Activated CD8-positive, alpha-beta memory T cell treated with anti-CD3 and anti-CD28 coated beads, Interleukin-2, amount 50 U/mL, for 4 hours (primary cell): ENCODE measurements at places on chromosomes 2 and 18.

DNA sequence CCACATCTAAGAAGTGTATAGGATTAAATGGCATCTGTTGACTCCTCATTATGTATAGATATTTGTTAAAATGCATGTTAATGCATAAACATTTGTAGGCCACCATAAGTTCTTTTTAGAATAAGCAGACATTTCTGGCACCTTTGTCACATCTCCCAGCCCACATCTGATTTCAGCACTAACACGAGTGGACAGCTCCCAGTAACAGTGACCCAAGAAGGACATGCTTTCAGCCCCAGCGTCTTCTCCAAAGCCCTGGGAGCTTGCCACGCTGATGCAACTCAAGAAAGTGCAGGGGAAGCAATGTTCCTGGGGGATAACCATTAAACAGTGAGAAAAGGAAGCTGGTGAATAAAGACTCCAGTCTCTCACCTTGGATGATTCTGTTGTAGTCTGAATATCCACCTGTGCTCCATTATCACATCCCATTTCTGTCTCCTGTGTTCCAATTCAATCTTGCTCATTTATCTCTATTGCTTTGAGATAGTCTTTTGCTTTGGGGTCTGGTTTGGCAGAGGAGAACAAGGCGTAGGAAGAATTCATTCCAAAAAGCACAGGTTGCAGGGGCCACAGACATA lies 182.6 kb upstream of the THSD7B start:
- no peak for DNase-seq

GRCh38 chr2:8552293-8552801 lies 129.5 kb upstream of the ID2 start:
- no peak for DNase-seq

DNA sequence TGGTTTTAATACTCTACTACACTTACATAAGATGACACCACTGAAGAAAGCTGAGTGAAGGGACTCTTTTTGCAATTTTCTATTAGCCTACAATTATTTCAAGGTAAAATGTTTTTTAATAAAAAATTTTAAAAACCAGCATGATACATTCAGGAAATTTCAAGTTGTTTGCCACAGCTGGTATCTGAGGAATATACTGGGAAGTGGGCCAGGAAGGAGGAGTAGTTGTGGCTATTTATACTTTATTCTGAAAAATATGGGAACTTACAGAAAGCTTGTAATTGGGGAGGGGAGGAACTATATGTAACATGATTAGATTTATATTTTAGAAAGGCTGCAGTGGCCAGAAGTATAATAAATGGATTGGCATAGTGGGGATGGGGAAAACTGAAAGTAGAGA lies 40.8 kb downstream of the WDR35 start:
- no peak for DNase-seq

DNA sequence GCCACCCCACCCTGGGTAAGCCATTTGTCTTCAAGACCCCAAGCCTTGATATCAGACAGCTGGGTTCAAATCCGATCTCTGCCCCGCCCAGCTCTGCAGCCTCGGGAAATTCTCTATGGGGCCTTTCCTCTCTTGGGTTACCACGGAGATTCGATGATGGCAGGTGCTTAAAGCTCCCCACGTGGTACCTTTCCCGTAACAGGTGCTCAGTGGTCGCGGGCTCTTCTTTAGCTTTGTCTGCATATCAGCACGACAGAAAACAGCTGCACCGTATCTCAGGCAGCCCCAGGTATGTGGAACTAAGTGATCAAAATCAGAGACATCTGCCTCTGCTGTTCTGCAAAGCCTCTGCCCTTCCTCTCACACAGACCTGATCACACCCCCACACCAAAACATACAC lies 37.4 kb downstream of the TTC32 start:
- DNase-seq, result no peak

DNA sequence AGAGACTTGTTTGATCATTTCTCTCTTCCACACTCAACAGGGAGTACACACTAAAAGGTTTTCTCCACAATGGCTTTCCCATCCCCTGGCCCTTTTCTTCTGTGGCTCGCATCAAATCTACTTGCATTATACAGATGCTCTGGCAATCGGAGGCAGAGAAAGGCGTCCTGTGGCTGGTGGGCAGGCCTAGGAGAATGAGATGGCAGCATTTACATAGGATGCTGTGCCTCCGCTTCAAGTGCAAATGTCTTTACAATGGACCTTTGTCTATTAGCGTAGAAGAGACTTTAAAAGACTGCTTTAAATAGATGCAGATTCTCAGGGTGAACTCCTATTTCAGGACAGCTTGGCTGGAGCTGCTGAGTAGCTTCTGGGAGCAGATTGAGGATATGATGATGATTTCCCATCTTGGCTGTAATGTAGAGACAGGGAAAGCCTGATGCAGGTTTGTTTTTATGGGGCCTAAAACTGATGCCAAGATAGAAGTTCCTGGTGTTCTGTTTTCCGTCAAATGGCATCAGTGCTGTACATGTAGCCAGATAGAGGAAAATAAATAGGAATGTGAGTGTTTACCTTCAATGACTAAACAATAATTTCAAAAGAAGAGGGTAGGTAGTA lies 423.4 kb downstream of the RND3 start:
- no peak for DNase-seq

DNA sequence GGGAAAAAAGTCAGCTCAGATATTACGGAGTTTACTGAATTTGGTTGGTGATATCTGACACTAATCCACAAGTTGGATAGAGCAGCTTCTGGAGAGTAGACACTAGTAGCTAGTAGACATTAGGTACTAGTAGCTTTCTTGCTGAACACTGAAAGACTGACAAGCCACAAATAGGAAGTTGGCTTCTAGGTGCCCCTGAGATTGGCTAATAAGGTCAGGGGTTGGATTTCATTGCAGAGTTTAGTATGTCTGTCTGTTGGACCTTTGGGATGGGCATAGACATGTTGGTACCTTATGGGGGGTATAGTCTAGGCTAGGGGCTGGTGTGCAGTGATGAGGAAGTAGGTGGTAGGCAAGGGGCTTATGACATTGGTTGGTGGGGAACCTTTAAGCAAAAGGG lies 164.9 kb upstream of the LRRTM1 start:
- DNase-seq, result no peak

- no peak for DNase-seq
Measured at GRCh38 chr2:100655936-100656534, 93.2 kb downstream of the PDCL3 start.

DNA sequence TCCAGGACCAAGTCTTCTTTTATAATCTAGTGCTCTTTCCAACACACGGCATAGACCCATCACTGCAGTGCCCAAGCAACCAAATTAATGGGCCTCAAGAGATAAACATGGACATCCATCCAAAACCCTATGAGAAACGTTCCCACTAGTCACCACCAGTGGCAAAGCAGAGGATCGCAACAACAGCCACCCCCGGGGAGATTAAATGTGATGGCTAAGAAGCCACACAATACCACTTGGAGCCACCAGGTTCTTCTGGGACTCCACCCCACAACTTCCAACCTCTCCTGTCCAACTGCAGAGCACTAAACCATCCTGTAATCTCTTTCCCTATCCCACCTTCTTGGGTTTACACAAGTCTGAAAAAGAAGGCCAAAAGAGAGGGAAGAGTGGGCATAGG lies 123.8 kb downstream of the BCL11A start:
- DNase-seq, result no peak

- no peak for DNase-seq
Measured at GRCh38 chr18:21053127-21053526, 58.5 kb downstream of the ROCK1 start.

GRCh38 chr2:30481323-30481800 lies 34.3 kb downstream of the LCLAT1 start:
- no peak for DNase-seq

DNA sequence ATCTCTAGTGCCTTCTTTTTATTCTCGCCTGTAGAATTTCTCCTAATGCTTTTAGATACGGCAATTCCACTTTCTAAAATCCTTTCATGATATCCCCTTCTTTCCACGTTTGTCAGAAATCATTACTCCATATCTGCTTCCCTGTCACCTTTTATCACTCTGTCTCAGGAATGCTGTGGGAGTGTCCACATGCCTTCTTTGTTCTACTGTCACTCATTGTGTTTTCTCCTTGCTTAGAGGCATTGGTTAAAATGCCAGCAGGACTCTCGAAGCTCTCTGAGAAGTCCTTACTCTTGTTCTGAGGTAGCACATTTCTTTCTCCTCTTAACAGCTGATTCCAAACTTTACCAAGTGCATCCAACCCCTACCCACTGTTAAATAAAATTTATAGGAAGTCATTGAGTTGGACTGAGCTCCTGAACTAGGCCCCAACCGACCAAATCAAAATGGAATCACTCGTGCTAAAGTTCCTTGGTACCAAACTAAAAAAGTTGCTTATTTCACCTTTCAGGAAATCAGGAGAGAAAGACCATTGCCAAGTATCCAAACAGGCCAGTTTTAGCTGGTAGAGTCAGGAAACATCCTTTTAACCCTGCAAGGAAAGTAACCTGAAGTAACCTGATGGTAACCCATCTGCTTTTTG lies 10.6 kb upstream of the GALNT5 start:
- DNase-seq, result no peak

GRCh38 chr2:121295911-121296650 lies 11.1 kb upstream of the TFCP2L1 start:
- DNase-seq, result no peak

DNA sequence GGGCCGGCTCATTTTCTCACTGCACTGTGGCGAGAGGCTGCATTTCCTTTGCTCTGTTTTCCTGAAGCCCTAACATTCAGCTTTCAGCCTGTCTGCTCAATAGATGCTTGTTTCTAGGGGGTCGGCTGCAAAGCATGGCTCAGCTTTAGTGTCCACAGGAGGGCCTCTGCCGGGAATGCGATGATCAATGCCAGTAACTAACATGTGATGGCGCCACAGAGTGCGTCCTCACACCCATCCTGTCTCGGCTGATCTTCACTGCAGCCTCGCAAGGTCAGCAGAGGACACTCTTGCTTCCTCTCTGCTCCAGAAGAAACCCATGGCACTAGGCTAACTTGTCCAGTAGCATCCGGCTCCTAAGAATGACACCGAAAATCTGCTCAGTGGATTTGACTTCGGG lies 156.4 kb upstream of the PXDN start:
- DNase-seq, result no peak

DNA sequence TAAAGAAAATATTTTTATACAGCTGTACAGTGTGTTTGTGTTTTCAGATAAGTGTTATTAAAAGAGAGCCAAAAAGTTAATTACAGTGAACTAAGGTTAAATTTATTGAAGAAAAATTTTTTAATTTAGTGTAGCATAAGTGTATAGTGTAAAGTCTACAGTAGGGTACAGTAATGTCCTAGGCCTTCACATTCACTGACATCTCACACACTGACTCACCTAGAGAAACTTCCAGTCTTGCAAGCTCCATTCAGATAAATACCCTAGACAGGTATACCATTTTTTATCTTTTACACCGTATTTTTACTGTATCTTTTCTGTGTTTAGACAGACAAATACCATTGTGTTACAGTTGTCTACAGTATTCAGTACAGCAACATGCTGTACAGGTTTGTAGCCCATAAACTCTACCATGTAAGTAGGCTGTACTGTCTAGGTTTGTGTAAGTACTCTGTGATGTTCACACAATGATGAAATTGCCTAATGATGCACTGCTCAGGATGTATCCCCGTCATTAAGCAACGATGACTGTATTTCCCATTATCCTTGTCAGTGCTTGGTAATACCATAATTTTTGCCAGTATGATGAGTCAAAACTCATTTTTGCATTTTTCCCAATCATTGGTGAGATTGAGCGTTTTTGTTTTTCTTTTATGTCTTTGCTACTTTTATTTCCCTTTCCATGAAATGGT lies 48.2 kb upstream of the B3GNT2 start:
- DNase-seq, result no peak

DNA sequence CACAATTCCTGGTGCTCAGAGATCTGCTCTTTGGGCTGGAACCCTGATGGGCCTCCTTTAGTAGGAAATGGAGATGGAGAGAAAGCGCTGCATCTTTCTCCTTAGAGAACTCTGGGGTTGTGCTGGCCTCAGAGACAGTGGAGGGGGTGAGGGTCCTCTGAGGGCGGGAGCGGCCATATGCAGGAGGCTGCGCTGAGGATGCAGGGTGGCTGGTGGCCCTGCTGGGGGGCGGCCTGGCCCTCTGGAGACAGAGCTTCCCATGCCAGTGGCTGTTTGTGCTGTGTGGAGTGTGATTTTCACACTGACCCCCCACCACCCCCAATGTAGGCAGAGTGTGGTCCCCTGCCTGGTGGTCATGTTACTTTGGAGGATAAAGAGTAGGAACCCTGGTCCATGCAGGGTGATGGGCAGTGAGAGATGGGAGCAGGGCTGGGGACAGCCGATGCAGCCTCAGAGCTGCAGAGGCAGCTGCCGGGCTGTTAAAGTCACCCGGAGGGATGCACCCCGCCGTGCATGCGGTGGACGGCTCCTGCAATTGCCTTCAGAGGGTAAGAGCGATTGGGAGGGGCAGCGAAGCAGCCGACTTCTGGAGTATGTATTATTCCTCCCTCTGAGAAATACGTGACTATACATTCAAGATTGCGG lies 194.6 kb downstream of the FAM210A start:
- no peak for DNase-seq

DNA sequence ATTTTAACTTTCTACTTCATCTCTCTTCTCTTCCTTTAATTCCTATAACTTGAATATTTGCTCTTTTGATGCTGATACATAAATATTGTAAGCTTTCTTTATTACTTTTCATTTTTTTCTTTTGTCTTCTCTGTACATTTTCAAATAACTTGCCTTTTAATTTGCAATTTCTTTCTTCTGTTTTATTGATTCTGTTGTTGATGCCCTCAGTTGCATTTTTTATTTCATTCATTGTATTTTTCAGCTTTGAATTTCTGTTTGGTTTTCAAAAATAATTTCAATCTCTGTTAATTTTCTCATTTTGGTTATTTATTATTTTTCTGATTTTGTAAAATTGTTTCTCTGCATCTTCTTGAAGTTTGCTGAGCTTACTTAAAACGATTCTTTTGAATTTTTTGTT lies 47.0 kb downstream of the AQP4 start:
- DNase-seq, result no peak

DNA sequence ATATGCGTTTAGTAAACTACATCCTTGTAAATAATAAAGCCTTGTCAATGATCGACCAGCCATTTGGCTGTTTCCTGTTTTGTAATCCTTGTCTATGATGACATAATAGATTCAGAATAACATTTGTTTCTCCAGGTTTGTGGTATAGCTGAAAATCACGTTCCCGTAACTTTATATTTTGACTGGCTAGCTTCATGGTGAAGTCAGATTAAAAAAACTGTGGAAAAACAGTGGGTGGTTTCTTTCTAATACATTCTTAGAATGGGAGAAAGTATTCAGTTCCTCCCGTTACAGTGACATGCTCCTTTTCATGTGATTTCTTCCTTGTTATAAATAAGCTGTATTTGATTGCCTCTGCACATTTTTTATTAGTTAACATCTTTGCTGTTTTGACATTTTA lies 366.9 kb downstream of the NYAP2 start:
- DNase-seq, result no peak

DNA sequence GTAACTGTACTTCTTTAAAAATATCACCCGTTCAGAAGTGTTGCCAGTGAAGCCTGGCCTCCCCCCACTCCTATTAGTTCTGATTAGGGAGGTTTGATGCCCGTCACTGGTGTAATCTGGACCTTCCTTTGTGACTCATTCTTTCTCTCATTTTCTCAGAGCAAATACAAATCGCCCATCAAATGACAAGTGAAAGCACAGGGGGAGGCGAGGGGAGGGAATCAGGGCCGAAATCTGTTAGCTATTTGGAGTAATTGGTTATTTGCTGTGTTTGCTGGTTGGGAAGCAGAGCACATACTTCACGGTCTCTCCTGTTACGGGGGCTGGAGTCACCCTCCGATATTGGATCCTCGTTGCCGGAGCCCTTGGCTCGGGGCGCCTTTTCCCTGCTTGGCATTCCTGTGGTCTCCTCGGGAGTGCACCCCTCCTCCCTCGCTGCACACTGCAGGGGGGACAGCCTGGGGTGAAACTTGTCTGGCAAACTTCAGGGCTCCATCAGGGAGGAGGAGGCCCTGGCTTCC lies 178.1 kb downstream of the DYSF start:
- DNase-seq, result no peak
